Eye (tissue), 1 donor: ENCODE measurements at places on chromosomes 1 and 21.
A peak's percentile ranks its signal among the peaks of the same experiment; 100 is the strongest.

DNA sequence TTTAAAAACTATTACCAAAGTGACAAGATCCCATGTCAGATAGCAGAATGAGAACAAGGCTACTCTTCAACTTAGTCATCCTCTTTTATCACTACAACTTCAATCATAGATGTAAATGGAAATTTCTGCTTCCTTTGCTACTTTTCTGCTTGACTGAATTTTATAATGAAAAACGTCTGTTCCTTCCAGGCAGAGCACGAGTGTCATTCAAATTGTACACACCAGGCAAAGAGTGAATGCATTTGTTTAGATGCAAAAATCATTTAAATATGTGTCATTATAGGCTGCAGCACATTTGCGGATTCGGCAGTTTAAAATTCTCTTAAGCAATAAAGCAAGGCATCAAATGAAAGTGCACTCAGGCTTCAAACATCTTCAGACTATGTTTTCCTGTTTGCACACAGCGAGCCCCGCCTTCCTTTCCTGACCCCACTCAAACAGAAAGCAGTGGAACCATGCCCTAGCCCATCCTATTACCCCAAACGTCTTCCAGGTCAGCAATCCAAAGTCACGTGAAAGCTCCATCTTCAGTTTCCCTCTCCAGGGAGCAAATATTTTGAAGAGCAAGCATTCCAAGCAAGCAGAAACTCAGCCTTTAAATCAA lies 99.6 kb downstream of the APP start:
- peak; percentile 76 for DNase-seq

- DNase-seq: no peak
Measured at GRCh38 chr1:162151900-162152829, 82.7 kb downstream of the NOS1AP start.

DNA sequence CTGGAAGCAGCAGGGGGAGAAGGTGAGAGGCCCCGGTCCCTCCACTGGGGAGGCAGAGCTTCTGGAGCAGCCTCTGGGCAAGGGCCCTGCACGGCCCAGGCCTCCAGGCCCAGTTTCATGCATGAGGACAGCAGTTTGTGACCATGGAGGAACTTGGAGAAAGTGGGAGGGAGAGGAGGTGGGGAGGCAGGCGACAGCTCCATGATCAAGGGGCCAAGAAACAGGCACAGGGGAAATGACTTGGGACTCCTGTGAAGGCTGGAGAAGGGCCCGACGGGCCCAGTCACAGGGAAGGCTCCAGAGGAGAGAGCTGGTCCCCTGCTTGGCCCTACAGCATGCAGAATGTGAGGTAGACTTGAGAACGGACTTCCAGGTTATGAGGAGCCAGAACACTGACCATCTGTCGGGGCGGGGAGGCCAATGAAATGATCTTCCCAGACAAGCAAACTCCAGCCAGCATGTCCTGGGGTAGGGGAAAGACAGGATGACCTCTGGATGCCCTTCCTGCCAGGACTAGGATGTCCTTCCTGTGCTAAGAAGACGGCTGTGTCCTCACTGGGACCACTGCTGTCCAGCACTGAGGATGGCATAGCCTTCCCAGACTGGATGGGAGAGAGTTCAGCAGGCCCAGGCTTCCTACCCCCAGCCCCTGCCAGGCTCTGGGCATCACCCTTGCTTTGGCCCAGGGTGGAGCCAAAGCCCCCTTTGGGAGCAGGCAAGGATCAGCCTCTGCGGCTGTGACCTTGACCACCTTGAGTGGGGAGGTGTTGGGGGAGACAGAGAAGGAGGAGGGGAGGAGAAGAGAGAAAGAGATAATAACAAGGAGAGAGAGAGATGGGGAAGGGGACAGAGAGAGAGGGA lies 548.2 kb downstream of the PTPRU start:
- no peak for DNase-seq

GRCh38 chr1:189899686-189900425 lies 577.8 kb downstream of the BRINP3 start:
- DNase-seq: peak; percentile 84

- no peak for DNase-seq
Measured at GRCh38 chr1:117611121-117611601, 5.3 kb downstream of the TENT5C start.

DNA sequence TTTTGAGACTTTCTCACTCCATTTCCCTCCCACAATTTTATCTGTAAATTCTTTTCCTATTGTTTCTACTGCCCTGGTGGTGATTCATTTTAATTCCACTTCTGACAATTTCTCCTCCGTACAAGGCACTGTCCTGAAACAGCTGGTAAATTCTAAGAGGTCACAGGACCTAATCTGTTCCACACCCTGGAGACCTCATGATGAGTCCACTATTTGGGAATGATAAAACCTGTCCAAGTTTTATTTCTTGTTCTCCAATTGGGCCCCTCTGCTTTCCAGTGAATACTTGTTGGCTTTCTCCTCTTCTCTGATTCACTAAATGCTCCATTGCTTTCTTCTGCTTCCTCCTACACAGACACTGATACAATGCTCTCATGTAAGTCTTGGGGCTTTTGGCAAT lies 343.1 kb upstream of the DUSP10 start:
- no peak for DNase-seq

DNA sequence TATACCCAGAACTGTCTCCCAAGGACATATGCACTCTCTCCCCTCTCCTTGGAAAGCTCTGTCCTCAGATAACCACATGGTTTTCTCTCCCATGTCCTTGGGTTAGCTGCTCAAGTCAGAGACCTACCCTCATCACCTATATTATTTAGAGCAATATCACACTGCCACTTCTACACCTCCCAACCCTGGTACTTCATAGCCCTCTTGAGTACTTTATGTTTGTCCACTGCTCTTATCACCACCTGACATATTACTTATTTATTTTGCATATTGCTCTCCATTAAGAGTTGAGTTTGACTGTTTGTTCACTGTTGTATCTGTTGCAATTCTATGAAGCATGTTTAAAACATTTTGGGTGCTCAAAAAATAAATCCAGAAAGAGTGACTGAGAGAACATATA lies 126.3 kb upstream of the ATP1B1 start:
- no peak for DNase-seq

DNA sequence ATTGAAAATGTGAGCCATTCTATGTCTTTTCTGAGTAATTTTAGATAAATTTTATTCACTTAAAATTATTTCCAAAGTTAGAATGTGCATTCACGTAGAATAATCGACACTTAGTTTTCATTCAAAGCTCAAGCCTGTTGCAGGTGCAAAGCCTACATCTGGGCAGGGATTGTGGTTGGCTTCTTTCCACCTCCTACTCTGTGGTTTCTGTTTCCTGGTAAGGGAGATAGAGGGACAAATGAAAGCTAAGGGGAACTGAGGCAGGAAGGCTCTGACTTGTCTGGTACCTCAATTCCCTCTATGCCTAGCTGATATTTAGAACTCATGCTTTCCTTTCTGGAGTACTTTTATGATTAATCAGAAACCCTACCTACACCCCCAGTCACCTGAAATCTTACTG lies 251.2 kb upstream of the DPYD start:
- DNase-seq: no peak

GRCh38 chr1:21381354-21381753 lies 58.6 kb upstream of the NBPF3 start:
- no peak for DNase-seq

- no peak for DNase-seq
Measured at GRCh38 chr1:18244762-18245161, 137.2 kb downstream of the IGSF21 start.

- DNase-seq: no peak
Measured at GRCh38 chr1:234932511-234933430, 195.9 kb downstream of the TOMM20 start.

DNA sequence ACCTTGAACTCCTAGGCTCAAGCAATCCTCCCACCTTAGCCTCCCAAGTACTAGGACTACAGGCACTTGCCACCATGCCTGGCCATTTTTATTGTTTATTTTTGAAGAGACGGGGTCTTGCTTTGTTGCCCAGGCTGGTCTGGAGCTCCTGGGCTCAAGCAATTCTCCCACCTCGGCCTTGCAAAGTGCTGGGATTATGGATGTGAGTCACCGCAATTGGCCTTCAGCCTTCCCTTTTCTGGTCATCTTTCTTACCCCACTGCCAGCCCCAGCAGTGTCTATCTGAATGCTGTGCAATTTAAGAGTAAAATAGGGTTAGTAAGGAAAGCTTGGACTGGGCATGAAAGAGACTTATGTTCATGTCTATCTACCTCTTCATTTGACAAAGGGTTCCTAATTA lies 6.1 kb upstream of the KLF17 start:
- DNase-seq: no peak

- DNase-seq: no peak
Measured at GRCh38 chr21:32807717-32808380, 36.3 kb upstream of the PAXBP1 start.

GRCh38 chr1:245348626-245349025 lies 193.8 kb downstream of the KIF26B start:
- DNase-seq: no peak

- DNase-seq: no peak
Measured at GRCh38 chr1:93738075-93738622, 56.5 kb upstream of the BCAR3 start.
